Effector memory CD4-positive, alpha-beta T cell (primary cell): ENCODE measurements at places on chromosomes 1 and 21.

- no peaks in the 10 kb centered on the region for H3K27me3 ChIP-seq
- peaks cover 4% of the 10 kb centered on the region for H3K4me1 ChIP-seq
- no peak overlapping the region for H3K27ac ChIP-seq
- H3K36me3 ChIP-seq: no peaks in the 10 kb centered on the region
Observed at GRCh38 chr1:221840511-221841243, 98.8 kb upstream of the DUSP10 start.

GRCh38 chr1:119477710-119478109 lies 29.3 kb upstream of the HSD3B1 start:
- H3K27me3 ChIP-seq: no peaks in the 10 kb centered on the region
- H3K4me1 ChIP-seq: no peaks in the 10 kb centered on the region
- H3K4me3 ChIP-seq: no peak overlapping the region
- no peak for DNase-seq

DNA sequence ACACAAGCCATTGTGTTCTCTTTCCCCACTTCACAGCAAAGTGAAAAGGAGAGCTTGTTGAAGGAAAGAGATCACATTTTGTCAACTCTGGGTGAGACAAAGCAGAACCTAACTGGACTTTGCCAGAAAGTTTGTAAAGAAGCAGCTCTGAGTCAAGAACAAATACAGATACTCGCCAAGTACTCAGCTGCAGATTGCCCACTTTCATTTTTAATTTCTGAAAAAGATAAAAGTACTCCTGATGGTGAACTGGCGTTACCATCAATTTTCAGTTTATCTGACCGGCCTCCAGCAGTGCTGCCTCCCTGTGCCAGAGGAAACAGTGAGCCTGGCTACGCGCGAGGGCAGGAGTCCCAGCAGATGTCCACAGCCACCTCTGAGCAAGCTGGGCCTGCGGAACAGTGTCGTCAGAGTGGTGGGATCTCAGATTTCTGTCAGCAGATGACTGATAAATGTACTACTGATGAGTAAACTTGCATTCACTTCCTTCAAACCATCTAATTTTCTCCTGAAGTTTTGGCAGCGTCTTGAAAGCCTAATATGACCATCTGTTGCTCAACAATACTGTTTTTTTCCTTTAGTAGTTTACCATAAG lies 43.7 kb downstream of the BACH1 start:
- H3K27me3 ChIP-seq: no peaks in the 10 kb centered on the region
- no peak overlapping the region for H3K4me3 ChIP-seq

DNA sequence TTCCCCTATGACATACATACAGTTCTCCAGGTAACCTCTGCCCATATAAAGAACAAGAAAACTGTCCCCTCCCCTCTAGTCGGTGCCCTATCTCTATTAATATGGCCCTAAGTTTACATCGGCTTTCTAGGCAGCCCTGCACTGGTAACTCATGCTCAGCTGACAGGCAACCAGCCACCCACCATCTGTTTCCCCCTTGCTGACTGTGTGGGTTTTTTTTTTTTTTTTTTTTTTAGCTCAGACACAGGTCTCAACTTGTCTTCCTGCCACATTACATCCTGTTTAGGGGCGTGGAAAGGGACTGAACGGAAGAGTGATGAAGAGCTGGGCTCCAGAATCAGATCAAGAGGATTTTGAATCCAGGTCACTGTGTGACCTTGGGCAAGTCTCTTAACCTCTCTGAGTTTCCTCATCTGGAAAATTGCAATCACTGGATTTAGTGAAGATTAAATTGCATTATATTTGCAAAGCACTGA lies 14.0 kb downstream of the LAPTM5 start:
- peak overlapping the region; percentile 93 for H3K27ac ChIP-seq
- DNase-seq: peak; percentile 69
- H3K36me3 ChIP-seq: peaks cover 42% of the 10 kb centered on the region
- peaks cover 78% of the 10 kb centered on the region for H3K4me1 ChIP-seq
- peak overlapping the region; percentile 1 for H3K4me3 ChIP-seq

- no peak overlapping the region for H3K4me3 ChIP-seq
- H3K4me1 ChIP-seq: peaks cover 2% of the 10 kb centered on the region
- no peak for DNase-seq
- no peaks in the 10 kb centered on the region for H3K27me3 ChIP-seq
- no peak overlapping the region for H3K27ac ChIP-seq
- H3K36me3 ChIP-seq: no peaks in the 10 kb centered on the region
Observed at GRCh38 chr1:37919277-37919676, 27.6 kb downstream of the INPP5B start.

- no peaks in the 10 kb centered on the region for H3K27me3 ChIP-seq
- H3K4me1 ChIP-seq: no peaks in the 10 kb centered on the region
- H3K36me3 ChIP-seq: no peaks in the 10 kb centered on the region
- no peak overlapping the region for H3K4me3 ChIP-seq
Observed at GRCh38 chr1:183583466-183583865, 6.8 kb downstream of the NCF2 start.

GRCh38 chr21:39673163-39673562 lies 60.4 kb downstream of the B3GALT5 start:
- H3K27ac ChIP-seq: no peak overlapping the region
- no peaks in the 10 kb centered on the region for H3K36me3 ChIP-seq
- H3K4me1 ChIP-seq: no peaks in the 10 kb centered on the region
- H3K27me3 ChIP-seq: no peaks in the 10 kb centered on the region

DNA sequence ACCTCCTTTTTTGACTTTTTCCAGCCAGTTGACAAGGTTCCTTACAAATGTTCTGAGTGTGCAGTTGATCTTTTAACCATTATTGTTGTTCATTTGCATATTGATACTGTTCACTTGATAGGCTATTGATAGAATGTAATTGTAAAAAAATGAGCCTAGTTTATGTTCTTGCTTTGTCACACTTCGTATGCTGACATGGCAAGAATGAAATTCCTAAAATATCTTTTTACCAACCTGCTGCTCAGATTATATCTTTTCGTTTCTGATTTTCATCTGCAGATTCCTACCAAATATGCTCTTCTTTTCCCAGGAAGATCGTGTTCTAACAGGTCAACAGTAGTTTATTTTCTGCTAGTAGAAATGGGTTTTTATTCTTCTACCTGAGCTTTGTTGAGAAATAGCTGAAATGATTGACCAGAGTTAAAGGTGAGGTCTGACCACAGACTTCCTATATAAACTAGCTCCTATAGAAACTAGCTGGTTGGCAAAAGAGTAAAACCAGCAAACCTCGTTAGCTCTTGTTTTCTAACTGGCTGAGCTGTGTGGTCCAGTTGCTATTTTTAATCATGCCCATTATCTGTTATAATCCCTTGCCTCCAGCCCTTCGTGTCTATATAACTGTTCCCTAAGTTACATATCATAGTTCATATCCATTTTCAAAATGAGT lies 174.8 kb downstream of the HS2ST1 start:
- H3K4me1 ChIP-seq: no peaks in the 10 kb centered on the region
- no peaks in the 10 kb centered on the region for H3K27me3 ChIP-seq
- no peak overlapping the region for H3K4me3 ChIP-seq
- DNase-seq: no peak
- H3K27ac ChIP-seq: no peak overlapping the region

GRCh38 chr1:206654828-206655227 lies 19.5 kb downstream of the DYRK3 start:
- peaks cover 3% of the 10 kb centered on the region for H3K27me3 ChIP-seq
- H3K36me3 ChIP-seq: no peaks in the 10 kb centered on the region
- H3K27ac ChIP-seq: no peak overlapping the region
- H3K4me3 ChIP-seq: no peak overlapping the region
- no peaks in the 10 kb centered on the region for H3K4me1 ChIP-seq

- no peak for DNase-seq
- H3K27ac ChIP-seq: no peak overlapping the region
- no peaks in the 10 kb centered on the region for H3K27me3 ChIP-seq
- no peaks in the 10 kb centered on the region for H3K36me3 ChIP-seq
- no peak overlapping the region for H3K4me3 ChIP-seq
Observed at GRCh38 chr21:15749082-15749860, 19.5 kb downstream of the USP25 start.

- peaks cover 21% of the 10 kb centered on the region for H3K36me3 ChIP-seq
- H3K4me3 ChIP-seq: no peak overlapping the region
- no peaks in the 10 kb centered on the region for H3K27me3 ChIP-seq
- no peak for DNase-seq
- no peak overlapping the region for H3K27ac ChIP-seq
Observed at GRCh38 chr1:161229896-161230295, 4.0 kb downstream of the TOMM40L start.

- H3K36me3 ChIP-seq: no peaks in the 10 kb centered on the region
- no peak overlapping the region for H3K4me3 ChIP-seq
- H3K4me1 ChIP-seq: no peaks in the 10 kb centered on the region
- H3K27me3 ChIP-seq: no peaks in the 10 kb centered on the region
- no peak overlapping the region for H3K27ac ChIP-seq
- no peak for DNase-seq
Observed at GRCh38 chr1:217389895-217390294, 241.0 kb downstream of the GPATCH2 start.

- no peak overlapping the region for H3K27ac ChIP-seq
- H3K4me1 ChIP-seq: no peaks in the 10 kb centered on the region
- no peak for DNase-seq
- no peak overlapping the region for H3K4me3 ChIP-seq
- no peaks in the 10 kb centered on the region for H3K27me3 ChIP-seq
Observed at GRCh38 chr1:146035048-146035423, 13.5 kb upstream of the HJV start.

- peaks cover 10% of the 10 kb centered on the region for H3K4me1 ChIP-seq
- H3K27me3 ChIP-seq: no peaks in the 10 kb centered on the region
- DNase-seq: no peak
- no peak overlapping the region for H3K27ac ChIP-seq
- H3K4me3 ChIP-seq: no peak overlapping the region
- peaks cover 48% of the 10 kb centered on the region for H3K36me3 ChIP-seq
Observed at GRCh38 chr1:100462326-100463025, 75.5 kb upstream of the GPR88 start.

DNA sequence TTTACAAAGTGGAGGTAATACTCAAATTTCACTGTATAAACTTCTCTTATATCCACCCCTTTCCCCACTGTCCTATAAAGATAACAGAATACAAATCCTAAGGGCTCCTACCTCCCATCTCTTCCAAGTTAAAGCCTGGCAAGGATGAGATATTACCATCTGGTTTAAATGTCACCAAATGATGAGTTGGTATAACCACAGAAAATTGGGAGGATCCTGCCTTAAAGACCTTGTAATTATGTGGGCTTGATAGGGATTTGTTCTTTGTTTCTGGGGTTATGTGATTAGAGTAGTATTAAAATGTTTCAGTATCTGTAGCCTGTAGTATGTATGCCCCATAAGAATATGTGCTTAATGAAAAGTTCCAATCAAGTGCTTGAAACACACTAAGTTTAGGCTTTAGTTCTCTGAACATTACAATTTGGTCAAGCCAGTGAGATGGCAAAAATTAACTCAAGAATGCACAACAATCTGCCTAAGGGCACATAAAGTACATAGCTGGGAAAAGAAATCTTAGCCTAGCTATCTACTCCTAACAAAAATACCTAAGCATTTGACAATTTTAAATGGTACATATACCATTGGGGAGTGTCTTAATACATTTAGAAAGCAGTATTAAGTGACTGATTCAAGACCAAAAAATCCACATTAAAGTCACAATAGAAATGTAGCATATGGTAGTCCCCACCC lies 14.0 kb downstream of the KDM5B start:
- H3K4me1 ChIP-seq: peaks cover 4% of the 10 kb centered on the region
- no peak overlapping the region for H3K4me3 ChIP-seq
- H3K27ac ChIP-seq: no peak overlapping the region
- no peaks in the 10 kb centered on the region for H3K27me3 ChIP-seq
- no peak for DNase-seq
- H3K36me3 ChIP-seq: no peaks in the 10 kb centered on the region

DNA sequence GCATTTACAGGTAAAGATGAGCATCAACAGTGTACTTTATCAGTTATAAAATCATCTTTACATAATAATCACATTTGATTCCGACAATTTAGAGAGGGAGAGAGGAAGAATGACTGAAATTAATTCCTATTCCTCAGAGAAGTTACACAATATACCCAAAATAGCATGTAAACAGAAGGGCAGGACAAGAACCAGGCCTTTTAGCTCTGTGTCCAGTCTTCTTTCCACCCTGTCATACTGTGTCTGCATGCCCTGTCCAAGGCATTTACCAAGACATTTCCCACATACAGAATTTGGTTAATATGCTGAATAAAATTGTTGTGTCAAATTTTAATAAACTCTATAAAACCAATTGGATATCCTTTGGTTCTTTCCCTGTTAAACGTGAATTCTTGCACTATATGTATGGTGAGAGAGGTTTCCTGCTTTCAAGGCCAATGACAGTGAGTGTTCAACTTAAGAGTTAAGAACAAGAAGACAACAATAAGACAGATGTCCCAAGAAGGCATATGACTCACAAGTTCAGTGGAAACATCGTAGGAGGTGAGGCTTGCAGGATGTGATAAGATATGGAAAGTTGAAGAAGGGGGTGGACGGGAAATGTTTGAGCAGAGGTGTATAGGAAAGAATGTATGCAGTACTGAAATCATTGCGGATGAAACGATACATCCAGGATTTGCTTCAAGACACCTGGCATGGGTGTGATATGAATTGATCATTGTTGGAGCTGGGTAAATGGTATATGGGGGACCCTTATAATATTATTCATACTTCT lies 20.8 kb downstream of the LRRC8B start:
- H3K27me3 ChIP-seq: no peaks in the 10 kb centered on the region
- H3K4me3 ChIP-seq: no peak overlapping the region
- no peak for DNase-seq
- no peak overlapping the region for H3K27ac ChIP-seq
- peaks cover 4% of the 10 kb centered on the region for H3K36me3 ChIP-seq
- no peaks in the 10 kb centered on the region for H3K4me1 ChIP-seq

GRCh38 chr1:182428043-182428442 lies 21.9 kb upstream of the RGSL1 start:
- DNase-seq: no peak
- H3K4me1 ChIP-seq: peaks cover 10% of the 10 kb centered on the region
- H3K36me3 ChIP-seq: no peaks in the 10 kb centered on the region
- H3K4me3 ChIP-seq: no peak overlapping the region
- no peak overlapping the region for H3K27ac ChIP-seq

DNA sequence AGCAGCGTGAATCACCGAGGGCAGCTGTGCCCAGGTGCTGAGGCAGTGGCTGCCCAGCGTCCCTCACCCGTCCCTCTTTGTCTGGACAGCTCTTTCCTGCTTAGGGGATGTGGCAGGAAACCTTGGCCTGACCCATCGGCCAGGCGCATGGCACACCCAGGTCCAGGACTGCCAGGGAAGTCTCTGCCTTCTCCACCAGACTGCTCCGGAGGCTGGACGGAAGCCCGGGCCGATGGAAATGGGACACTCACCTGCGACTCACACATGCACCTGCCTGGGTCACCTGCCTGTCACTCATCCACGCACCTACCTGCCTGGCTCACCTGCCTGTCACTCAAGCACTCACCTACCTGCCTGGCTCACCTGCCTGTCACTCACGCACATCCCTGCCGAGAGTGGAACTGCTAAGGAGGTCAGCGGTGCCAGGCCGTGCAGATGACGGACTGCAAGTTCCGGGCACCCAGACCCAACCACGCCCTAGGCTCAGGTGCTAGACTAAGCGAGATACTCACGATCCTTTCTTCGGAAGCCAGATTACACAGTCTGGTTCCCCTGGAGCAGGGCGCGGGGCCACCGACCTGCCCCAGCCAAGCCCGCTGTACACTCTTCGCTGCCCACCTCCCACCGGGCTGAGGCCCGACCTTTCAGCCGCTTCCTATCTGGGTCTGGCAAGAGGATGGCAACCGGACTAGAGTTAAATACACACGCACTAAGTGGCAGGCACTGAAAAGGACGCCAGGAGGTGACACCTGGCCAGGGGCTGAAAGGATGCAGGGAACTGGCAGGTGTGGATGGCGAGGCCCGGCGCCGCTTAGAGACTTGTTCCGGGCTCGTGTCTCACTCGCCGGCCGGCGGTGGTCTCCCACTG lies 1.1 kb downstream of the UBE2J2 start:
- H3K36me3 ChIP-seq: peaks cover 7% of the 10 kb centered on the region
- no peak for DNase-seq
- H3K4me3 ChIP-seq: peak overlapping the region; percentile 72
- H3K27me3 ChIP-seq: no peaks in the 10 kb centered on the region
- peak overlapping the region; percentile 72 for H3K27ac ChIP-seq
